Lung (tissue), 17 donors: ENCODE measurements at places on chromosomes 7 and 10. TPM values are rescaled to one million over a fixed set of nuclear protein-coding genes. Genes with fewer than 3 reads are reported as not detected.
A peak's percentile ranks its signal among the peaks of the same experiment; 100 is the strongest.

DNA sequence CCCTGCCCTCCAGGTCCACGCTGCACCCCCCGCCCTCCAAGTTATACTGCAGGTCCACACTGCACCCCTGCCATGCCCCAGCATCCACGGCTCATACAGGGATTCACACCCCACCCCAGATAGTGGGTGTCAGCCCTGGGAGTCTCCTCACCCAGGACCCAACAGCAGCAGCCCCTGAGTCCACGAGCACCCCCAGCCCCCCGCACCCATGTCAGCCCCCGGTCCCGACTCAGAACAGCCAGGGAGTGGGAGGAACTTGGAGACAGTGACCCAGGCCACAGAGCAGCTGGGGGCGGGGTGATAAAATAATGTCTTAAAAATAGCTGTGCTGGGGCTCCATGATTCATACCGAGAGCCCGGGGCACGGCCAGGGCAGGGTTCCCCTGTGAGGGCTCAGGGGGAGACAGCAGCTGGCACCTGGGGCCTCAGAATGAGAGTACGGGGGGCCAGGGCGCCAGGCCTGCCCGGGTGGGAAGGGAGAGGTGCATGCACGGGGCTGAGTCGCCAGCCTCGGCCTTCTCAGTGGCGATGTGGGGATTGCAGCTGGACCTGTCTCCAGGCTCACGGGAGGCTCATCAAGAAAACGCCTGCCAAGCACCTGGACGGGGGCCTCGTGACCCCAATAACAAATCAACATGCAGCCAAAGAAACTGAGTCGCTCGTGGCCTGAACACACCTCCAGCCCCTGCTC is 29.8 kb downstream of the ADAP1 start:
- no peak for DNase-seq
- H3K4me3 ChIP-seq = no peak overlapping the region
- H3K27me3 ChIP-seq = no peaks in the 10 kb centered on the region

GRCh38 chr10:117543225-117544003 is 868 bp downstream of the EMX2 start:
- H3K4me1 ChIP-seq = no peaks in the 10 kb centered on the region
- peak; percentile 49 for DNase-seq
- H3K27ac ChIP-seq = no peak overlapping the region
- no peaks in the 10 kb centered on the region for H3K36me3 ChIP-seq
- no peak overlapping the region for H3K4me3 ChIP-seq

DNA sequence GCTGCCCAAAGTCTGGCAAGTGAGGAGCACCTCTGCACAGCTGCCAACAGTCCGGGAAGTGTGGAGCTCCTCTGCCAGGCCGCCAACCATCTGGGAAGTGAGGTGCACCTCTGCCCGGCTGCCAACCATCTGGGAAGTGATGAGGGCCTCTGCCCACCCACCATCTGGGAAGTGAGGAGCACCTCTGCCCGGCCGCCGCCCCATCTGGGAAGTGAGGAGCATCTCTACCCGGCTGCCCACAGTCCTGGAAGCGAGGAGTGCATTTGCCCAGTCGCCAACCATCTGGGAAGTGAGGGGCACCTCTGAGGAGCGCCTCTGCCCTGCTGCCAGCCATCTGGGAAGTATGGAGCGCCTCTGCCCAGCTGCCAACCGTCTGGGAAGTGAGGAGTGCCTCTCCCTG is 893.7 kb downstream of the TYW1 start:
- H3K4me3 ChIP-seq = no peak overlapping the region
- no peaks in the 10 kb centered on the region for H3K27me3 ChIP-seq
- no peaks in the 10 kb centered on the region for H3K4me1 ChIP-seq
- no peak overlapping the region for H3K27ac ChIP-seq
- DNase-seq = no peak
- no peaks in the 10 kb centered on the region for H3K36me3 ChIP-seq

DNA sequence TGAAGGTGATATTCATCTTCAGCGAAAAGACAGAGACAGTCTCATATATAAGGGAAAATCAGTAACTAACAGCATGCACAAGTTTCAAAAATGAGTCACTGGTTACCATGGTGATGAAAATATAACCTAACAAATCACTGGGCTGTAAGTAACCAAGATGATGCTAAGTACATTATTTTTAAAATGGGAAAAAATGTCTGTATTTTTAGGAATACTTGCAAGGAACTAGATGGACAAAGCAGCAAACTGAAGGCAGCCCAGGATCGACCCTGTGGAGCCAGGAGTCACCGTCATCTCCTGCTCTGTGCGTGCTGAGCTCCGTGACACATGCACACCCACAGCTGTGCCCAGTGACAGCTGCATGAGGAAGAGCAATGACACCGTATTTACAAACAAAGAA is 137.3 kb downstream of the ELMO1 start:
- H3K27me3 ChIP-seq = no peaks in the 10 kb centered on the region
- DNase-seq = peak; percentile 58
- H3K4me1 ChIP-seq = no peaks in the 10 kb centered on the region
- H3K27ac ChIP-seq = no peak overlapping the region
- H3K36me3 ChIP-seq = no peaks in the 10 kb centered on the region

DNA sequence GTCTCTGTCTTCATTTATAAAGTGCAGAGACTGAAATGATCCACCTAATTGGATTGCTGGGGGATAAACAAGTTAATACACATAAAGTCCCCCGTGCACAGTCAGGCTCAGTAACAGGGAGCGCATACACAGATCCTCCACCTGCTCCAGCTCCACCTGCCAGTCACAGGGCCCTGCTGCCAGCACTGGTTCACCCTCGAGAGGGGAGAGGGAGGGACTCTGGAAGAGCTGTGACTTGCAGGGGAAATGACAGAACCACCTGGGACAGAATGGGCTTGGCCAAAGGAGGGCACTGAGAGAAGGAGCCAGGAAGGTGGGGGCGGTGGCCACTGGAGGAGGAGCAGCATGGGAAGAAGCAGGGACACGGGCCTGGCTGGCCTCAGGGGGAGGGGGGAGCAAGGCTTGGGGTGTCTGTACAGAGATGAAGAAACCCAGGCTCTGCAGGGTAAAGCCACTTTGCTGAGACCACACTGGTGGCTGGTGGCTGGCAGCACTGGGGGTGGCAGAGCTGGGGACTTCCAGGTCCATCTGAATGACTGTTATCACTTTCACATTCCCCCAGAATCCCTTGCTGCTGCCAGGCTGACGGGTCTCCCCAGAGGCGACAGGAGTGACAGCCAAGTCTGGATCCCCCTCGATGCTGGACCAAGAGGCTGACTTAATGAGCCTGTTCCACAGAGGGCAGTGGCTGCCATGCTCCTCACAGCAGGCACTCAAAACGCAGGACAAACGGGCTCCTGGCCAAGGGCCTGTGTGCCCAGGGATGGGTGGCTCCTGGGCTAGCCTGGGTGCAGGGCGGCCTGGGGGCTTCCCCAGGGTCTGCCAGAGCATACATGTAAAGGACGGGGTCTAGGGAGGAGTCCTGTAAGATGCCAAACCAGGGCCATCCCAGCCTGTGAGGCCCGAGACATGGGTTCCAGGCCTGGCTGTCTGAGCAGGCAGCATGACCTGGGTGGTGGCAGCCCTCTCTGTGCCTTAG is 151.1 kb downstream of the SH3PXD2A start:
- H3K36me3 ChIP-seq = peaks cover 5% of the 10 kb centered on the region
- no peak overlapping the region for H3K27ac ChIP-seq
- no peak overlapping the region for H3K4me3 ChIP-seq
- no peaks in the 10 kb centered on the region for H3K4me1 ChIP-seq

- peak overlapping the region; percentile 87 for H3K27ac ChIP-seq
- no peaks in the 10 kb centered on the region for H3K4me1 ChIP-seq
- H3K27me3 ChIP-seq = no peaks in the 10 kb centered on the region
- peak; percentile 21 for DNase-seq
- H3K4me3 ChIP-seq = no peak overlapping the region
- no peaks in the 10 kb centered on the region for H3K36me3 ChIP-seq
Observed at GRCh38 chr10:110269374-110270318, 35.1 kb downstream of the SMNDC1 start.

H2BK1 gene
- total RNA-seq = 0.52 TPM

- peak; percentile 75 for DNase-seq
- H3K27me3 ChIP-seq = no peaks in the 10 kb centered on the region
- no peaks in the 10 kb centered on the region for H3K36me3 ChIP-seq
- H3K4me1 ChIP-seq = peaks cover 9% of the 10 kb centered on the region
Observed at GRCh38 chr10:13827076-13827797, 240.5 kb downstream of the PRPF18 start.

SPDYE1 gene
- total RNA-seq = not detected

- peaks cover 3% of the 10 kb centered on the region for H3K36me3 ChIP-seq
- peak; percentile 17 for DNase-seq
- no peaks in the 10 kb centered on the region for H3K4me1 ChIP-seq
- H3K4me3 ChIP-seq = no peak overlapping the region
Observed at GRCh38 chr10:26799342-26799741, 61.4 kb downstream of the ABI1 start.

DNA sequence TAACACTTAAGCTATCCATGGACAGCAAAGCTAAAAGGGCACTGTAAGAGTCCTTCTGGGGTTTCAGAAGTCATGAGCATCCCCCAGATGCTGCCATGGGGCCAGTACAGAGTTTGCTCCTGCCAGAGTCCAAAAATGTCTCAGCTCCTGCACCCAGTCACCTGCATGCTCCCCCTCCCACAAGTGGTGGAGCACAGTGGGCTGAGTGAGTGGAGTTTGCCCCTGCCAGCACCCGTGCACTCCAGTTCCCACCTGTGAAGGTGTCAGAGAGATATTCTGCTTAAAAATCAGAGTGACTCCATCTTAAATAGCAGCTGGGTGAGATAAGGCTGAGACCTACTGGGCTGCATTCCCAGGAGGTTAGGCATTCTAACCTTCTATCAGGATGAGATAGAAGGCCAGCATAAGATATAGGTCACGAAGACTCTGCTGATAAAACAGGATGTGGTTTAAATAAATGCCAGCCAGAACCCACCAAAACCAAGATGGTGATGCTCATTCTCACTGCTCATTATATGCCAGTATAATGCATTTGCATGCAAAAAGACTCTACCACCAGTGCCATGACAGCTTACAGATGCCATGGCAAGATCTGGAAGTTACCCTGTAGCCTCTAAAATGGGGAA is 140.1 kb upstream of the ZNF92 start:
- H3K27ac ChIP-seq = no peak overlapping the region
- no peak for DNase-seq
- no peaks in the 10 kb centered on the region for H3K36me3 ChIP-seq

- no peak for DNase-seq
- H3K4me1 ChIP-seq = peaks cover 14% of the 10 kb centered on the region
- H3K4me3 ChIP-seq = no peak overlapping the region
- H3K27ac ChIP-seq = peak overlapping the region; percentile 57
Observed at GRCh38 chr7:603152-603951, 83.7 kb upstream of the PDGFA start.

DNA sequence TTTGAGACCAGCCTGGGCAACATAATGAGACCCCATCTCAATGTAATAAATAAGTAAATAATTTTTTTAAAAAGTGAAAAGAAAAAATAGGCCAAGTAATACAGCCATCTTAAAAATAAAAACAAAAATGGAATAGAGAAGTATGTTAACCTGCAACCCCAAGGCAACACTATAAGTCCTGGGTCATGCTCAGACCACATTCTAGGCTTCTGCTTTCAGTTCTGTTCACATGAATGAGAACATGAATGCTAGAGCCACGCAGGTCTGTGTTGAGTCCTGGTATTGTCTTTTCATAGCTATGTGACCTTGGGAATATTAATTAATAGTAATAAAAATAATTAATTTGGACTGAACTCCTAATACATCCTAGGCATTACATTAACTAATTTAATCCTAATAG is 284.0 kb downstream of the AUTS2 start:
- H3K27me3 ChIP-seq = no peaks in the 10 kb centered on the region
- H3K36me3 ChIP-seq = no peaks in the 10 kb centered on the region
- no peak overlapping the region for H3K27ac ChIP-seq
- no peak for DNase-seq

DNA sequence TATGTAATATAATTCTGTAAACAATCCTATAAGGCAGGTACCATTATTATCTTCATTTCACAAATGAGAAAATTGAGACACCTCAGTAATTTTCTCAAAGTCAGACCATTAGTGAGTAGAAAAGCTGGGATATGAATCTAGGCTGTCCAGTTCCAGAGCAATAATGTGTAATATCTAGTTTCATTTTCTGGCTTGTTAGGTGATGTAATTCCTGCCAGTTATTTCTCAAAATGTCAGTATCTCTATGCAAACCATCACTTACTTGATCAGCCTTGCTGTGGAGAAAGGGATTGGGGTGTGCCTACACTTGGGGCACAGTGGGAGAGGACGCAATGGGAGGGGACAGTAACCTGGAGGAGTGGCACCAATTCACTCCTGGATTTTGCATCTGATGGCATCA is 157.5 kb downstream of the LYZL1 start:
- H3K27me3 ChIP-seq = no peaks in the 10 kb centered on the region
- no peak overlapping the region for H3K4me3 ChIP-seq
- H3K4me1 ChIP-seq = no peaks in the 10 kb centered on the region

- no peak for DNase-seq
- H3K36me3 ChIP-seq = no peaks in the 10 kb centered on the region
- no peaks in the 10 kb centered on the region for H3K4me1 ChIP-seq
- H3K4me3 ChIP-seq = no peak overlapping the region
Observed at GRCh38 chr7:18315241-18315640, 180.3 kb upstream of the HDAC9 start.

VWDE gene
- total RNA-seq = 1.7 TPM

DNA sequence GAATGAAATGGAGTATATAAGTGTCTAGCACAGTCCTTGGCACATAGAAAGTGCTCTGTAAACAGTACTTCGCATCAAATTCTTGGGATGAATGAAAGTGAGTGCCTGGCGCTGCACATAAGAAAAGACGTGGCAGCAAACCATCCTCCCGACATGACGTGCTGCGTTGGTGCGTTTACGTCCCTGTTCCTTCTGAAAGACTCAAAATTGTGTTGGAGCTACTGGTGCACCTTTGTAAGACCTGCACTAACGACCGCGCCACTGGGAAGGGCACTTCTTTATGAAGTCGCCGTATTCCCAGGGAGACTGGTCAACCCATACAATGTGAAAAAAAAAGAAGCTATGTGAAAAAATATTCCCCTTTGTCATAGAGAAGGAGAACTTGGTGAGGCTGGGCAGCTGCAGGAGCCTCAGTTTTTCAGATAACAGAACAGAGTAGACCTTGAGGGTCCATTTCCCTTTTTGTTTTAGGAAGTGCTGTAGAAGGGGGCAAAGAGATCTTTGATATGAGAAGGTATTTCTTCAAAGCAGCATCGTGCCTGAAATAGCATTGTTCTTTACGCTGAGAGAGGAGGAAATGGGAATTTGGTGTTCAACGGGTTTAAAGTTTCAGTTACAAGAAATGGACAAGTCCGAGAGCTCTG is 91.7 kb downstream of the PTPRE start:
- H3K27ac ChIP-seq = no peak overlapping the region
- no peaks in the 10 kb centered on the region for H3K27me3 ChIP-seq
- DNase-seq = no peak
- no peak overlapping the region for H3K4me3 ChIP-seq
- no peaks in the 10 kb centered on the region for H3K36me3 ChIP-seq
- peaks cover 11% of the 10 kb centered on the region for H3K4me1 ChIP-seq

TBX20 gene
- total RNA-seq = 0.80 TPM

TMEM176A gene
- total RNA-seq = 33.1 TPM
